ENCODE measurements at places on chromosomes 7 and 10.

DNA sequence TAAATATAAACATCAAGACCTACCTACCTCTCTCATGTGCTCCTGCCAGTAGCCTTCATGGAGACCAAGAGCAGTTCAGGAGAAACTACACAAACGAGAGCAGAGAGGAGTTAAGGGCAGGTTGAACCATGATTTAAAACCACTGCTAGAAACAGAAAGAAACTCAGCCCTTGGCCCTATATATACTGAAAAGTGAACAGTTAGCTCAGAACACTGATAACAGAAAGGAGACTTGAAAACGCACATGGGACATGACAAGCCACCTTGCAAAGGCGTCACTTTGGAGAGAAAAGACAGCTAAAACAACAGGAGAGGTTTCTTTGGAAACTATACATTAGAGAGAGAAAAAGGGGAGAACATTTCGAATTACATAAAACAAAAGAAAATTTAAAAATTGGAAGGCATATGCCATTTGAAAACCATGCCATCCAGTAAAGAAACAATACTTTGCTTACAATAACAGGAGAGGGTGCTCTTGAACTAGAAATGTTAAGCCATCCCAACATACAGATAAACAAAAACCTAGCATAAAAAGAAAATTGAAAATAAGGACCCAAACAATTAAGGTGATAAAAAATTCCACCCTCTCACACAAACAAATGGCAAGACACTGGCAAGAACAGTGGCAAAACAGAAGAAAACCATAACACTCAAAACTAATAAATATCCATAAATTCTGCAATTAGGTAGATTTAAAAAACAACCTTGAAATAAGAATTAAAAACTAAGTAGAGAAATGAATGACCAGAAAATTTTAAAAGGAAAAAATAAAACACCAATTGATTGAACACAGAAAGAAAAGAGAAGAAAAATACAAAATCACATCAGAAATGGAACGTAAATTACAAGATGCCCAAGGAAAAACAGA, 232.7 kb downstream of the IMMP2L start:
- no peaks in the 10 kb centered on the region for H3K4me1 ChIP-seq
- DNase-seq: no peak
- no peaks in the 10 kb centered on the region for H3K27me3 ChIP-seq
- no peaks in the 10 kb centered on the region for H3K36me3 ChIP-seq
- H3K4me3 ChIP-seq: no peak overlapping the region
- H3K27ac ChIP-seq: no peak overlapping the region

DNA sequence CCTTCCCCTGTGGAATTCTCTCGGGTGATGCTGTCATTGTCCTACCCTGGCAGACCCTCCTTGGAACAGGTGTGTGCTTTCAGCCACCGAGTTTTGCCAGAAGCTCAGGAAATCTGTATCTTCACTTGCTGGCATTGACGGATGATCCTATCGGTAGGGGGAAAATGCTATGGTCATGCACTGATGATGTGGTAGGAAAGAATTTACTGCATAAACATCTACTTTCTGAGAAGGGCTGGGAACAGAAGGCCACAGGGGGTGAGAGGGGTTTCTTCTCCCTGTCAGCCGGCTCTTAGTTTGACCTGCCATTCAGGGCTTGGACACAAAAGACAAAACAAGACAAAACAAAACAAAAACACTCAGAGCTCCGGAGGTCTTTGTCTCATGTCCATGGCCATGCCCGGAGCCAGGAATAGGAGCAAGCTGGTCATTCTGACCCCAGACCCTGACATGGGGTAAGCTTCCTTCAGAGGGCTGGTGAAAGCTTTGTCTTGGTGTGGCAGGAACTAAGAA, 43.6 kb upstream of the CARD11 start:
- H3K36me3 ChIP-seq: no peaks in the 10 kb centered on the region
- H3K4me3 ChIP-seq: no peak overlapping the region
- no peak overlapping the region for H3K27ac ChIP-seq
- DNase-seq: no peak

- no peaks in the 10 kb centered on the region for H3K36me3 ChIP-seq
- DNase-seq: no peak
- H3K27me3 ChIP-seq: no peaks in the 10 kb centered on the region
- no peak overlapping the region for H3K27ac ChIP-seq
These were observed 18.6 kb downstream of the AGMO start for GRCh38 chr7:15543256-15543655.

DNA sequence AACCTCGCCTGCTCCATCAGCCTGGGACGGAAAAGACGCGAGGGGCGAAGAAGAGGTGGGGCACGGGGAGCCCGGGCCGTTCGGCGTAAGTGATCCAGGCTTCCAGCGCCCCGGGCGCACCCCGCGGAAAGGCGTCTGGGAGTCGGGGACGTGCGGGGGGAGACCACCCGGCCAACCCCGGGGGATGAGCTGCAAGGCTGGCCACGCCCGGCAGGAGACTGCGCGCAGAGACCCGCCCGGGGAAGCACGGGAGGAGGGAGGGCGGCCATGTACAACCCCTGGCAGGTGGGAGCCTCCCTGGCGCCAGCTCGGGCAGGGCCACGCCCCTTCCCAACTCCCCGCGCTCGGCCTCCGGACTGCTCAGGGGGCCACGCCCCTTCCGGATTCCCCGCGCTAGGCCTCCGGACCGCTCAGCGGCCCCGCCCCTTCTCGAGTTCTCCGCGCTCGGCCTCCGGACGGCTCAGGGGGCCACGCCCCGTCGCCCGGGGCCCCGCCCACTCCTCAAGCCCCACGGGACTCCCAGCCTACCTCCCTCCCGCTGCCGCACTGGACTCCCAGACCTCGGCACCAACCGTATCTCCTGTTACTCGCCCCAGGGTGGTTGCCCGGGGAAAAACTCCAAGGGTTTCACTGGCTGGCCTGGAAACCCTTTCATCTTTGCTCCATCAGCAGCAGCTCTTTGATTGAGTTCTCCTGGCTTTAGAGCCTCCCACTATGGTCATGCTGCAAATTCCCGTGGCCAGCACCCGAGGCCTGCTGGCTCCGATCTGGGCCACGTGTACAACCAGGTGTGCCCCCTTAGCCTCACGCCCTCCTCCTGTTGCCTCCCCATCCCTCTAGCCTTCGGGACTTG, 284.4 kb downstream of the ZEB1 start:
- H3K27me3 ChIP-seq: no peaks in the 10 kb centered on the region
- H3K4me3 ChIP-seq: peak overlapping the region; percentile 16
- peak overlapping the region; percentile 13 for H3K27ac ChIP-seq
- DNase-seq: peak; percentile 90

DNA sequence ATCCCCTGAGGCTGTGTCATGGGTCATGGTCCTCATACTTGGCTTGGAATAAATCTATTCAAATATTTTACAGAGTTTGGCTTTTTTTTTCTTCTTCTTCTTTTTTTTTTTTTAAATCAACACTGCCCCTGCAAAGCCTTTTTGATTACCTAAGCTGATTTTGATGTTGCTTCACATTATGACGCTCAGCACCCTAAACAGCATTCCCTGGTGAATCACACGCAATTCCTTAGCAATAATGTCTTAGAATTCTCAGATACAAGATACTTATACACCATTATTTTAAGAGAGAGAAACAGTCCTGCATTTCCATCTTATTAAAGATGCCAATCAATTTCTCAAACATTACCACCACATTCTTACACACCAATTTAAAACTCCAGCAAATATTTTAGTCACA, 323.7 kb upstream of the IGFBP3 start:
- no peaks in the 10 kb centered on the region for H3K4me1 ChIP-seq
- no peak overlapping the region for H3K27ac ChIP-seq
- H3K36me3 ChIP-seq: no peaks in the 10 kb centered on the region
- no peak for DNase-seq
- no peaks in the 10 kb centered on the region for H3K27me3 ChIP-seq
- H3K4me3 ChIP-seq: no peak overlapping the region

- no peaks in the 10 kb centered on the region for H3K4me1 ChIP-seq
- no peak overlapping the region for H3K4me3 ChIP-seq
- no peak overlapping the region for H3K27ac ChIP-seq
- H3K27me3 ChIP-seq: no peaks in the 10 kb centered on the region
These were observed 100.7 kb upstream of the TMEM106B start for GRCh38 chr7:12110425-12110824.

- H3K27ac ChIP-seq: no peak overlapping the region
- peaks cover 11% of the 10 kb centered on the region for H3K27me3 ChIP-seq
- no peak overlapping the region for H3K4me3 ChIP-seq
- H3K4me1 ChIP-seq: no peaks in the 10 kb centered on the region
- no peaks in the 10 kb centered on the region for H3K36me3 ChIP-seq
- no peak for DNase-seq
These were observed 36.0 kb downstream of the COL17A1 start for GRCh38 chr10:104049504-104050250.

DNA sequence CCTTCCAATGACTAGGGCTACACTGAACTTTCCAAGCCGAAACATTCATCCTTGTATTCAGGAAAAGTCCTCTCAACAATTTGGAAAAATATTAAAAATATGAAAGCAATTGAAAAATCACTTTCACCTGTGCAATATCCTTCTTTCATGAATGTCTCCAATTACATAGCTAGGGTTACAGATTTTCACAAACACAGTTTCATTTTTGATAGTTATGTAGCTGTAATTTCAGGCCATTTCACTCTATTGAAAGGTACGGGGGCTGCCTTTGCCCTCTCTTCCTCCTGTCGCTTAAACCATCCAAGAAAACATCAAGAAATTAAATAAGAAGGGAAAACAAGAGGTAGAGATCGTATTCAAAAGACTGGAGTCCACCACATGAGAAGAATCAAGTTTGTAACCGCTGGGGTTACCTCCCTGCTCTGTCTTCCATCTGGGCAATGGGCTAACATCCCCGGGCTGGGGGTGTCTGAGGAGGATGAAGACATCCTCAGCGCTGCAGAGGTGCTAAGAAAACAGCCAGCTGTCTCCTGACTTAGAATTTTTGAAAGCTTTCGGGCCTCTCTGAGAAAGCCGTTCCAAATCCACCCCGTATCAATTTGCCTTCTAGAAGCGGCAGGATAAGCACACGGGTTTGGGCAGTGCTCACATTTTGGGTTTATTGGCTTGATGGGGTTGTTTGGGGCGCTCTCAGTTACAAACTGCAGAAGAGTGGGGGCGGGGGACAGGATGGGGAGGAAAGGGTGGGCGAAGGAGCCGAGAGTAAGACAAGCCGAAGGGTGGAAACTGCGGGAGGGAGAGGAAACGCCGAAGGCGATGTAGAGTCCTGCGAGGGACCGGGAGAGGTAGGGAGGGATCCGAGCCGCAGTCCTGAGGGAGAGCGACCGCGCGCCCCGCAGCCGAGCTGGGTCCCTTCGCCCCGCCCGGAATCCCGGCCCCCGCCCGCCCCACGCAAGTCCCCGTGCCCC, 24.3 kb upstream of the VAX1 start:
- H3K27me3 ChIP-seq: peaks cover 23% of the 10 kb centered on the region
- H3K4me3 ChIP-seq: no peak overlapping the region
- no peak overlapping the region for H3K27ac ChIP-seq
- no peaks in the 10 kb centered on the region for H3K4me1 ChIP-seq

- DNase-seq: no peak
- no peaks in the 10 kb centered on the region for H3K36me3 ChIP-seq
- H3K4me1 ChIP-seq: no peaks in the 10 kb centered on the region
- H3K27me3 ChIP-seq: no peaks in the 10 kb centered on the region
These were observed 47.8 kb upstream of the TMEM243 start for GRCh38 chr7:87267239-87267900.

DNA sequence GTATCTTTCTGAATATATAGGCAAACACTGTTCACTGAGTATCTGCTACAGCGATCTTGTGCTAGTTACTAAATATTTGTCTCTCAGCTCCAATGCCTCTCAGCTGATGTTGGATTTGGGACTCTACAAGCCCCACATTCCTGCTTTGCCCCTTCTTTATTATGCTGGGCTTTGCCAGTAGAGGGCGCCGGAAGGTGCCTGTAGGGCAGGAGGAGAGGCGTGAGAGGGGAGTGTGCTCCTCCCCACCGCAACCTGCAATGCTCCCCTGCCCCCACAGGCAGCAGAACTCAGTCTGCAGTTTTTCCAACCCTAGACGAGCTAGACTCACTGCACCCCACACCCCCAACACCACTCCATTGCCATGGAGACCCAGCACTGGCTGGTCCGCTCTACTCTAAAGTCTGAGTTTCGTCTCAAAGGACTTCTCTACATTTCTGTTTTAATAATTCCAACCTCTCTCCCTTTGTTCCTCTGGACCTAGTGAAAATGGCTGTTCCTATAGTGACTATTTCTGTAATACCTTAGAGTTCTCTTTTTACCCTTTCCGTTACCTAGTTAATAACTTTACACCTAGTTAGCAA, 337.6 kb downstream of the CCSER2 start:
- 0 out of 2 replicates have a peak, but pooled peaks cover 3% of the 10 kb centered on the region for H3K4me1 ChIP-seq
- DNase-seq: peak; percentile 30
- no peak overlapping the region for H3K27ac ChIP-seq

DNA sequence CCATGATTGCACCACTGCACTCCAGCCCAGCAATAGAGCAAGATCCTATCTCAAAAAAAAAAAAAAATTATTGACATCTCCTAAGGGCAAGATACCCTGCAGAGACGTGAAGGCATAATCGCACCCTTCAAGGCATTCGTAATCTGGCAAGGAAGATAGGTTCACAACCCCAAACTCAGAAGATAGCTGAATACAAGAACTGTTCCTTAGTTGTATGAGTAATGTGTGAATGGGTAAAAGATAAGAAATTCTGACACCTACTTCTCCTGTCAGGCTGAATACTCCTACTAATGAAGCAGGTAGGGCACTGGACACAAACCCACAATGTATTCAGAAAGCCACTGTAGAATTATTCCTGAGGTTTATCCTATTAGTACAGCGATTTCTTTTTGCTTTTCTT, 882.4 kb upstream of the AUTS2 start:
- H3K27me3 ChIP-seq: no peaks in the 10 kb centered on the region
- no peak for DNase-seq
- no peak overlapping the region for H3K27ac ChIP-seq
- no peaks in the 10 kb centered on the region for H3K4me1 ChIP-seq

DNA sequence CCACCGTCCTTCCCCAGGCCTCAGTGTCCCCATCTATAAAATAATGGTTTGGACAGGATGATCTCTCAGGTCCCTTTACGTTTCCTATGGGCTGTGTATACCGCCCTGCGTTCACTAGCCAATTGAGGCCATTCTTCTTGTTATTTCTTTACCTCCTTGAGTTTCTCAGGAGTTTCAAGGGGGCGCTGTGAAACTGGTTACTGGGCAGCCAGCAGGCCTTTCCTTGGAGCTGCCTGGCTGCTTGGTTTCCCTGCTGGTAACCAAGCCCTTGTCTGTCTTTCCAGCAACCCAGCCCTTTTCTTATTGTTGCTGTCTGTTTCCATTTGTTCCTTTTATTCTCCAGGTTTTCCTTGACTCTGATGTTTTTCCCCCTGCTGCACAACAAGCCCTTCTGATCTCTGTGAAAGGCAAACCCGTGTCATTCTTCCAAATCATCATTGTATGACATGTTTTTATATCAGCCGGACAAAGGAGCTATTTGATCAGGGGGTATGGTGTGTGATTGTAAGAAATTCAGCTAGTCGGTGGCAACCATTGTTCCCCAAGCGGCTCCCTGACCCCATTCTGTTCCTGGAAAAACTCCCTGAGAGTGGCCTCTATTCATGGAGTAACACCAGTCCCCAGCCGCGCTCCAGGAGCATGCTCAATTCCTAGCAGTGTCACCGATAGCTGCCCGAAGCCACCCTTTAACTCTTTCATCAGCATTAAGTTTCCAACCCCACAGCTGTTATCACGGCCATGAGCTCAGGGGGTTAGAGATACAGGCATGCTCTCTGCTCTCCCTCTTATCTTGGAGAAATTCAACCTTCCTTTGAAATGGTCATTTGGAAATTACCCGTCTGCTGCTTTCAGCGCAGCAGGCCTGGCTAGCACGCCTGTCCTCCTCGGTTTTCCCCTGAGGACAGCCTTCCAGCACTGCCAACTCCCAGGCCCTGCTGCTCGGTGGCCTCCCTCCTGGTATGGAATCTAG, 26.6 kb downstream of the FGF8 start:
- H3K27ac ChIP-seq: no peak overlapping the region
- no peaks in the 10 kb centered on the region for H3K4me1 ChIP-seq
- H3K27me3 ChIP-seq: peaks cover 2% of the 10 kb centered on the region
- no peak overlapping the region for H3K4me3 ChIP-seq

All from DND-41 (cell line).